Melanocyte of skin (primary cell): ENCODE measurements at places on chromosomes 13 and 19. TPM values are rescaled to one million over a fixed set of nuclear protein-coding genes. Genes with fewer than 3 reads are reported as not detected.

Gene C1QTNF9B
- not detected in 2 replicates for total RNA-seq

Gene ELAVL3
- total RNA-seq = not detected in 2 replicates

Gene CEACAM7
- total RNA-seq = not detected in 2 replicates

Gene ZNF846
- total RNA-seq = 7.6 and 10.2 TPM in 2 replicates

Gene C13orf42
- not detected in 2 replicates for total RNA-seq

Gene ZNF560
- 0.15 and 1.7 TPM in 2 replicates for total RNA-seq

Gene LMO7
- 8.3 and 18.2 TPM in 2 replicates for total RNA-seq

Gene ZIM2
- not detected in 2 replicates for total RNA-seq

Gene SLC8A2
- total RNA-seq = 0.36 and 1.0 TPM in 2 replicates

Gene HCN2
- 0.67 and 0.77 TPM in 2 replicates for total RNA-seq

Gene TRIP10
- total RNA-seq = 24.8 and 27.6 TPM in 2 replicates

Gene ZNF549
- 12.3 and 14.0 TPM in 2 replicates for total RNA-seq

Gene LILRB1
- total RNA-seq = not detected in 2 replicates

Gene TNNI3
- total RNA-seq = 1.0 TPM in 1 of 2 replicates, not detected in the other

Gene FLT3LG
- 0.77 and 2.7 TPM in 2 replicates for total RNA-seq

Gene ZNF540
- total RNA-seq = 0.33 and 1.1 TPM in 2 replicates

Gene FARSA
- 115 and 131 TPM in 2 replicates for total RNA-seq

Gene CYP2S1
- total RNA-seq = not detected in 2 replicates

Gene ZNF222
- total RNA-seq = 6.5 and 7.2 TPM in 2 replicates

Gene UQCRFS1
- total RNA-seq = 40.3 and 57.4 TPM in 2 replicates

Gene SWSAP1
- 1.4 and 2.9 TPM in 2 replicates for total RNA-seq
